Naive B cell (primary cell): ENCODE measurements at places on chromosomes 3 and 15.

- no peak for DNase-seq
These were observed 7.3 kb upstream of the ZBTB38 start for GRCh38 chr3:141360888-141361598.

DNA sequence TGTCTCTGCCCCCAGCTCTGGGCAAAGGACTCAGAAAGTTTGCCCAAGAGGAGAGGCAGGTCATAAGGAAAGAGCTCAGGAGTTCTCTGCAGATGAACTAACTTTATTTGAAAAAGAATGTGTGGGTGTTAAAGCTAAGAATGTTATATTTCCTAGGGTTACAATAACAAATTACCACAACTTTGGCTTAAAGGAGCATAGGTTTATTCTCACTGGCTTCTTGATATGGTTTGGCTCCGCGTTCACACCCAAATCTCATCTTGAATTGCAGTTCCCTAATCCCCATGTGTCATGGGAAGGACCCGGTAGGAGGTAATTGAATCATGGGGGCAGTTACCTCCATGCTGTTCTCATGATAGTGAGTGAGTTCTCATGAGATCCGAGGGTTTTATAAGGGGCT, 383.7 kb upstream of the CFAP20DC start:
- DNase-seq: no peak

GRCh38 chr3:32238453-32239306, at the start of gene CMTM8:
TSS of gene CMTM8 (plus strand) at chr3:32238680. CDS start at chr3:32238973, 293 bp downstream.
- DNase-seq: peak; percentile 55

DNA sequence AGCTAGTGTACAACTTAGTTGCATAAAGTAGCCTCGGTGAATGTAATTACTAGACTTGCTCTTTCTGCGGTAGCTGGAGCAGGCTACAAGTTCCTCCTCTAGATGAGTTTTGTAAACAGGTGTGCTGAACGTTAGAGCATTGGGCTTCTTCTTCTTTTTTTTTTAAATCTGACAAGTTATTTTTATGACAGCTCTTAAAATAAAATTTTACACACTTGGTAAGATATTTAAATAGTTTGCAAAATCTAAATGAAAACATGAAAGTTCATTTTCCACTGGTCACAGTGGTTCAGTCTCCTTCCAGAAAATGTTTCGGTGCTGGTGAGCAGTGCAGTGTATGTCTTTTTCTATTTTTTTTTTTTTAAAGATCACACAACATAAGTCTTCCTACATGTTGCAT, 3.0 kb downstream of the CCR9 start:
- peak; percentile 32 for DNase-seq

DNA sequence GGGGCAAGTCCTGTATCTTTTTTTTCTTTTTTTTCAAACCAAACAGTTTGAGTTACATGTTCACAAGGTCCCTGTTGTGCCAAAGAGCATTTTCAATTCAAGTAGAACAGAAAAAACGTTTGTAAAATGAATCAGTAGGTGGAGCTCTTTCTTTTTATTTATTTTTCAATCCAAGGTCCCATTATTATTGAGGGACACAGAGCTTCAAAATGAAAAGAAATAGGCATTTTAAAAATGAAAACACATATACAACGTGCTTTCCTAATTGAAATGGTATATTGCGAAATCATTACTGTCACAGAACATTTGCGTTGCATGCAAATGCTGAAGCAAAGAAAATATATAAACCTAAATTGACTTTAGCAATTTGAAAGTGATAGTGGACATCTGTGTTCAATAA, 711.0 kb downstream of the MECOM start:
- no peak for DNase-seq

- DNase-seq: no peak
These were observed 50.8 kb upstream of the CTDSPL start for GRCh38 chr3:37810848-37811247.

DNA sequence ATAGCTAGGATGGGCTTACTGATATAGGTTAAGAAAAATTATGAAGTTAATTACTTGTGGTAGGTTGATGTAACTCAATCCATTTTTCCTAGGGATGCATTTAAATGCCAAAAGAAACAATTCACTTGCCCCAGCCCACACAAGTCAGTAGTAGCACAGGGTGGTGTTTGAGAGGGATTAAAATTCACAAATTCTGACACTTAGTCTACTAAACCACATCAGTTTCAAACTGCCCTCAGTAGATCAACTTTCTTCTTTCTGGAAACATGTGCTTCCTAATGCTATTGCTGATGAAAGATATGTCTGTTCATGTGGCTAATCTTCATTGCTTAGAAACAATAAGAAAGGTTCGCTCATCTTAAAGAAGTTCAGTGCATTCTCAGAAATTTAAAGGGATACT, 160.6 kb downstream of the EPHA3 start:
- no peak for DNase-seq

DNA sequence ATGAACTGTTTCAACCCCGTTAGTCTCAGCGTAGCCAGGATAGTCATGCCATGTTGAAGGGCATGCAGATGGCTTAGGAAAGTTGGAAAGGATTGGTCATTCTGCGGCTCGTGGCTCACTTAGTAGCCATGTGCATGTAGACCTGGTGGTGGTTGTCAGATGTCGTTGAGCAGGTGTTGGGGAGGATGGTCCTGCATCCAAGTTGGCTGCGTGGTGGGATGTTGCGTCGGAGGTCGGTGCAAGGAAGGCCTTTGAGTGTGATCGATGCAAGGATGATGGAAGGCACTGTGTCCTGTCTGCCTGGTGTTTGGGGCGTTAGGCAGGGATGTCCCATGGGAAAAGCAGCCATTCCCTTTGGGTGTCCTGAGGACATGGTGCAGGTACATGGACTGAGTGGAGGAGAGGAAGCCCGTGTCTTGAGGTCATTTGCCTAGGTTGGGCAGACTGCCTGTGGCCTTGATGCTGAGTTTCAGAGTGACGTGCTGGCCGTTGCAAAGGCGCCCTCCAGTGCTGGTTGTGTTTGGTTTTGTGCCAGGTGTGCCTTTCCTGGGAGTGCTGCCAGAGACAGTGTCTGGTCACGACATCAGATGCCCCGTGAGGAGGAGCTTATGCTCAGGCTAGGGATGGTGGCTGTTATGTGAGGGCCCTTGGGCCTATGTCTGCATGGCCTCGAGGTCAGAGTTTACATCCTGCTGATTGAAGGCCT, 103.4 kb downstream of the SNRPN start:
- DNase-seq: no peak

DNA sequence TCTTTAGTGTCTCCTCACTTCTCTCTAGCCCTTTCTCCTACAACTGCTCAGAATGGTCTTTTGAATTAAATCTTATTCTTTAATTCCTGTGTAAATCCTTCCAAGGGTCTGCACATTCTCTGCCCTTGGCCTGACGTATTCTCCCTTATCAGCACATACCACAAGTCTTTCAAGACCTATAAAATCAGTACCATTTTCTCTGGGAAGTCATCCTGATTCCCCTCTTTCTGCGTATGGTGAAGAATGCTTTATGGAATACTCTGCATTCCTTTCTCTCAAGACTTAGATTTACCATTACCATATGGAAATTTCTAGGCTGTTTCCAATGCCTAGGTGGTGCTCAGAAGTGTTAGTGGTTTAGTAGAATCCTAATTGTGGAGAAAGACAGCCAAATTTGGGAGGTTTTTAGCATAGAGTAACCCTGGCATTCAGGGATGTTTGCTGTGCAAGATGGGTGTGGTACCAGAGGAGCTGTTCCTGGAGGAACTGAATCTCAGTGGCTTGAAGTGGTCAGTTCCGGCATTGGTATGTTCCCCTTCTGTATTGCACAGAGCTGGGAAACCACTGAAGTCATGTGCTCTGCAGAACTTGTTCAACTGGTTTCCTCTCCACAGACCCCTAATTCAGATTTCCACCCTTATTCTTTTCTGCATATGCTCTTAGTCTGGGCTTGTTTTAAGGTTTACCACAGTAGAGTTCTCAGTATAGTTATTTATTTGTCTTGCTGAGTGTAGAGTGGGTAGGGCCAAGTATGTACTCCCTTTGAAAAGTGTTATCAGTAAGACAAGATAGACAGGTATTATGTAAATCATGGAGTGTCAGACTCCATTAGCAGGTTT, 24.5 kb downstream of the IQGAP1 start:
- DNase-seq: peak; percentile 55

GRCh38 chr3:156016902-156017301, 103.5 kb upstream of the KCNAB1 start:
- no peak for DNase-seq

GRCh38 chr3:31172336-31172735, 277.9 kb upstream of the GADL1 start:
- no peak for DNase-seq
